ENCODE measurements at places on chromosomes 7 and 10. TPM values are rescaled to one million over a fixed set of nuclear protein-coding genes. Genes with fewer than 3 reads are reported as not detected.

- no peaks in the 10 kb centered on the region for H3K36me3 ChIP-seq
- no peaks in the 10 kb centered on the region for H3K4me1 ChIP-seq
- no peak overlapping the region for H3K4me3 ChIP-seq
- no peaks in the 10 kb centered on the region for H3K27me3 ChIP-seq
- H3K27ac ChIP-seq: no peak overlapping the region
Observed at GRCh38 chr10:119394657-119395279, 147.8 kb downstream of the RGS10 start.

GRCh38 chr10:86312701-86313270, 53.8 kb downstream of the GRID1 start:
- DNase-seq: no peak
- no peaks in the 10 kb centered on the region for H3K36me3 ChIP-seq
- no peak overlapping the region for H3K4me3 ChIP-seq
- H3K27ac ChIP-seq: no peak overlapping the region
- H3K27me3 ChIP-seq: no peaks in the 10 kb centered on the region

- peaks cover 24% of the 10 kb centered on the region for H3K4me1 ChIP-seq
- peak; percentile 38 for DNase-seq
- no peaks in the 10 kb centered on the region for H3K27me3 ChIP-seq
- peak overlapping the region; percentile 91 for H3K4me3 ChIP-seq
Observed at GRCh38 chr7:5419539-5420066, 4.0 kb downstream of the TNRC18 start.

- peak overlapping the region; percentile 35 for H3K27ac ChIP-seq
- no peaks in the 10 kb centered on the region for H3K36me3 ChIP-seq
- no peak overlapping the region for H3K4me3 ChIP-seq
- H3K27me3 ChIP-seq: no peaks in the 10 kb centered on the region
- peaks cover 52% of the 10 kb centered on the region for H3K4me1 ChIP-seq
- DNase-seq: no peak
Observed at GRCh38 chr10:3465406-3465891, 292.9 kb upstream of the PITRM1 start.

DNA sequence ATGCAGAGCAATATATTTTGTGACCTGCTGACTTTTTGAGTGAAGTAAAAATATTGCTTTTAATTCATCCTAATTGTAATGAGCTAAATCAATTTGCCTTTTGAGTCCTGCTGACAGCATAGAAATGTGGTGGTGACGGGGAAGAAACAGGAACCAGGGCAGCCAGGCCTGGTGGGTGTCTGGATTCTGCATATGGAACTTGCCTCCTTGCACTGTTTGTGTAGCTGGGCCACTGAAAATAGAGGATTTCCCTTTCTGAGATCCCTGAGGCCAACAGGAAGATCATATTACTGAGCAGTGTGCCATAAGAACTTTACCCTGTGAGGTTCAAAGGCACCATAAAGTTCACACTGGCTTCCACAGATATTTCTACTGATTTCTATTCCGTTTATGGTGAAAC, 488.4 kb upstream of the AKR1E2 start:
- H3K4me1 ChIP-seq: no peaks in the 10 kb centered on the region
- H3K4me3 ChIP-seq: no peak overlapping the region
- H3K36me3 ChIP-seq: no peaks in the 10 kb centered on the region
- no peak overlapping the region for H3K27ac ChIP-seq

GRCh38 chr10:79118286-79119202, 49.8 kb downstream of the ZMIZ1 start:
- H3K4me3 ChIP-seq: no peak overlapping the region
- no peaks in the 10 kb centered on the region for H3K36me3 ChIP-seq
- H3K4me1 ChIP-seq: peaks cover 6% of the 10 kb centered on the region
- no peak for DNase-seq
- no peaks in the 10 kb centered on the region for H3K27me3 ChIP-seq

DNA sequence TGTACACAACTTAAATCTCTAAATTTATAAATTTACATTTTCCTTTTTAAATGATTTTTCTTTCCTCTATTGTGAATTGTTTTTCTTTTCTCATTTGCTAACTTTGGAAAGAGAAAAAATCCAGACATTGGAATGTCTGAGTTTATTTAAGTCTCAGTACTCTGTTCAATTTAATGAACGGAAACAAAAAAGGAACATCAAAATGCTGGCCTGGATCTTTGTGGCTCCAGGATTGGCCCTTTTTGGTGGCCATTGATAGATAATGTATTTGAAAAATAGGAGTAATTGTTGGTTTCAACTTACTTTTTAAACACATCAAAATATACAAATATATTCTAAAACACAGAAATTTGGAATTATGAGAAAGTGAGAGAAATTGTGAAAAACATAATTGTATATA, 336.0 kb downstream of the SUGCT start:
- no peak overlapping the region for H3K27ac ChIP-seq
- H3K4me1 ChIP-seq: no peaks in the 10 kb centered on the region
- H3K36me3 ChIP-seq: no peaks in the 10 kb centered on the region

DNA sequence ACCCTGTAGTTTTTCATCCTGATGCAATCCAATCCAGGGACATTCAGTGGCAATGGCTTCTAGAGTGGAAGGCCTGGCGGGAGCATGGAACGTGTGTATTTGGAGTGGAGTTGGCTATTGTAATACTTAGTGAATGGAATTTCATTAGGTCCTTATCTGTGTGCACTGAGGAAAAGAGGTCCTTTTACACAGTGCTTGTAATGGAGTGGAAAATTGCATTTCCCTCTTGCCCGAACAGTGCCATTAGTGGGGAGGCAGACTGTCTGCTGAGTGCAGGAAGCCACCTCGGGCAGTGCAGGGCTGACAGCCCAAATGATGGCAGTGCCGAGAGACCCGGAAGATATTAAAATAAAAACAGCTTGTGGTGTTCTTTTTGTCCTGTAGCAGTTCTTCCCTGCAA, 786.6 kb downstream of the LRMDA start:
- DNase-seq: no peak
- no peak overlapping the region for H3K27ac ChIP-seq
- no peak overlapping the region for H3K4me3 ChIP-seq
- no peaks in the 10 kb centered on the region for H3K27me3 ChIP-seq

DNA sequence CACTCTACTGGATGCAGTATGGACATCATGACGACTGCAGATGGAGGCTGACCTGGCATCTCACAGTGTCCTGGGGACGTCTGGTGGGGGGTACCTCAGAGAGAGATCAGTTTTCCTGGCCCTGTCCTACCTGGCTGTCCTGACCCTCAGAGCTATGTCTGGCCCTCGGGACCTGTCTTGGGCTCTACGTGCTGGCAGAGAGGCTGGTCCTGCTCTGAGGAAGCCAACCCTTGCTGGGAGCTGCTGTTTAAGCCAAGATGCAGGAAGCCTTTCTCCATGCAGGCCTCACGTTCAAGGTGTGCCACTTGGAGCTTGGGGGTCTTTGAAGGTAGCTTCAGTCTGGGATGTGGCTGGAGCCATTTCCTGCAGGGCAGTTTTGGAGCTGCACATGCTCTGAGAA, 42.1 kb upstream of the CXCL12 start:
- no peak overlapping the region for H3K27ac ChIP-seq
- no peaks in the 10 kb centered on the region for H3K4me1 ChIP-seq
- no peak for DNase-seq
- H3K4me3 ChIP-seq: no peak overlapping the region
- H3K36me3 ChIP-seq: no peaks in the 10 kb centered on the region

DNA sequence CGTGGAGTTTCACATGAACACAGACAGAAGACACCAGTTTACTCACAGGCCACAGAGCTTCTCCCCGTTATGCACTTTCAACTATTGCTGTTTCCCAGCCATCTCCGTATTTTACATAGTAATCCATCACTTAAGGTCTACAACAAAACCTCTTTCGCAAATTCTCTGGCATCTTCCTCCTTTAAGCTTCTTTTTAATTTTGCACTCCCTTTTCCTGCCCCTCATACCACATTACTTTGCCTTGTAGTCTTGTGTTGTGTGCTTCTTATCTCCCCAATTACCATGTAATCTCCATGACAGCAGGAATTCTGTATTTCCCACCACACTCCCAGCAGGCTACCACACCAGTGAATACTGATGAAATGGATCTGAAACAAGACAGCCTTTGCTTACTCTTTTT, 87.3 kb downstream of the ODAD2 start:
- no peak overlapping the region for H3K4me3 ChIP-seq
- H3K36me3 ChIP-seq: no peaks in the 10 kb centered on the region
- no peak for DNase-seq
- H3K27me3 ChIP-seq: peaks cover 18% of the 10 kb centered on the region
- H3K27ac ChIP-seq: no peak overlapping the region
- no peaks in the 10 kb centered on the region for H3K4me1 ChIP-seq

DNA sequence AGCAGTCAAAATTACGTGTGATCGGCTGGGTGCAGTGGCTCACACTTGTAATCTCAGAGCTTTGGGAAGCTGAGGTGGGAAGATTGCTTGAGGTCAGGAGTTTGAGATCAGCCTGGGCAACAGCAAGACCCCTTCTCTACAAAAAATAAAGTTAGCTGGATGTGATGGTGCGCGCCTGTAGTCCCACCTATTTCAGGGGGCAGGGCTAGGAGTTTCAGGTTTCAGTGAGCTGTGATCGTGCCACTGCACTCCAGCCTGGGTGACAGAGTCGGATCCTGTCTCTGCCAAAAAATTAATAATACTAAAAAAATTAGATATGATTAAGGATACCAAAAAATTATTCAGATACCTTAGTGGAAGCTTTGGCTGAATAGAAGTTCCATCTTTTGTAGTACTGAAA, 136.4 kb downstream of the SDK1 start:
- peaks cover 14% of the 10 kb centered on the region for H3K27me3 ChIP-seq
- no peak overlapping the region for H3K4me3 ChIP-seq
- no peak overlapping the region for H3K27ac ChIP-seq

DNA sequence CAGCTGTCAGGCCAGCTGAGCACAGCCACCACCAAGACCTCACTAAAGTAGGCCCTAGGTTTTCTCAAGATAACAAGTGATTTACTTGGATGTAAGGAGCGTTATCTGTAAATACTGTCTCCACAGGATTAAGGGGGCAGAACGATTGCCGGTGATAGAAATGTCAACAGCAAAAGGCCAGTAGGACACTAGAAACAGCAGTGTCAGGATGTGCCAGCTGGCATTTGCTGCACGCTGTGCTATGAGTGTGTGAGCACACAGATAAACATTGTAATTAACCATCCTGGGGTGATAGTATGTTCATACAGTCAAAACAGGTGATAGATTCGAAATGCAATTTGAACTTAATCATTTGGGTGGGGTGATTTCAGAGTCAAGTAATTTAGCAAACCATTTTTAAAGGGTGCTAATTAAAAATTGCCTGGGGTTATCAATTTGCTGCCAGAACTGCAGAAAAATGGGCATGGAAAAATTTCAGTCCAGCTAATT, 36.3 kb upstream of the NOBOX start:
- no peak overlapping the region for H3K4me3 ChIP-seq
- no peaks in the 10 kb centered on the region for H3K27me3 ChIP-seq
- H3K4me1 ChIP-seq: no peaks in the 10 kb centered on the region
- no peak overlapping the region for H3K27ac ChIP-seq
- DNase-seq: no peak

The CALHM3 gene
- 13.1 TPM for total RNA-seq

The CNNM1 gene
- total RNA-seq: not detected

The MMRN2 gene
- 12.1 TPM for total RNA-seq

The AKR1C1 gene
- total RNA-seq: 1,313 TPM
